ENCODE measurements at places on chromosomes 12 and 14. TPM values are rescaled to one million over a fixed set of nuclear protein-coding genes. Genes with fewer than 3 reads are reported as not detected.
A peak's percentile ranks its signal among the peaks of the same experiment; 100 is the strongest.

Gene GRIP1
- 10.1 TPM for total RNA-seq

DNA sequence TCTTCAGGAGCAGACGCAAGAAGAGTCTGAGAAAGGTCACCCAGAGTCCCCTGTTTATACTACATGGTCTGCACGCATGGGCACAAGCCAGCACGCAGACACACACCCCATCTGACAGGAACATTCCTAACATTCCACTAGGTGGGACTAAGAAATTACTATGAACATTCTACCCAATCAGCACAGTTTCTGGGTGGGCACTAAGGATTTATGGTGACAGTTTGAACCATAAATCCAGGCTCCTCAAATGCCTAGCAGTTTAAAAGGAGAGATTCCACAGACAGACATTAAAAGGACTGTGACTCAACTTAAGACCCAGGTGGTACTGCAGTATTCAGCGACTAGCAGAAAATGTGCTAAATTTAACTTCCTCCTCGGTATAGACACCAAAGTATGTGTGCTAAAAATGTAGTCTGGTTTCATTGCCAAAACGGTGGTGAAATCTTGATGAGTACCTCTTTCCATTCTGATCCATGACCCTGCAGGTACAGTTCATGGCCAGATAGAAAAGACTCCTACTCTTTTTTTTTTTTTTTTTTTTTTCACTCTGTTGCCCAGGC lies 16.2 kb downstream of the ABHD4 start:
- DNase-seq: no peak

Gene ARHGDIB
- 32.4 TPM for total RNA-seq

GRCh38 chr14:100714258-100714892 lies 12.3 kb upstream of the DLK1 start:
- DNase-seq: no peak

- no peak for DNase-seq
These were observed 117.0 kb downstream of the NTN4 start for GRCh38 chr12:95673576-95673975.

DNA sequence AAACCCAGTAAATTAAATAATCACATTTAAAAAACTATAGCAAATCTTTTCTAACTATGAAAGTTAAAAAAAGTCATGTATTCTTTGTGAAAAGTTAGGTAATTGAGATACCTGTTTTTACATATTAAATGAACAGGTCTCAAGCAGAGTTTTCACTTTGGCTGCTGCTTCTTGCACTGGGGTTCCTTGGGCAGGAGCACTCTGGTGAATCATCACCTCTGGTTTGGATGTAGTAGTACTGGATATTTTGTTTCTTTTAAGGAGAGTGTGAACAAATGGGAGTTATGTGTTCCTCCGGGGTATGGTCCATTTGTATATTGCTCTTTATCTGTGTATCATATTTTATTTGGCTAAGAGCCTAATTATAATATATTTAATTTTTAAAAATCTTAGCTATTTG lies 82.7 kb downstream of the FUT8 start:
- DNase-seq: no peak

- DNase-seq: no peak
These were observed 92.0 kb downstream of the EMP1 start for GRCh38 chr12:13288501-13288900.

Gene CNTN1
- total RNA-seq: 44.1 TPM

- peak; percentile 52 for DNase-seq
These were observed 199.5 kb upstream of the CAND1 start for GRCh38 chr12:67069451-67070306.

Gene GARIN6
- not detected for total RNA-seq

GRCh38 chr12:93802698-93803423 lies 125.7 kb downstream of the CRADD start:
- DNase-seq: no peak

GRCh38 chr14:52115286-52115685 lies 46.4 kb upstream of the NID2 start:
- DNase-seq: no peak

Gene COQ5
- total RNA-seq: 22.1 TPM

Gene BICDL1
- 0.40 TPM for total RNA-seq

Gene LRP1-AS
- total RNA-seq: not detected

Gene NUAK1
- total RNA-seq: 2.8 TPM

Gene PITPNM2
- 54.0 TPM for total RNA-seq

DNA sequence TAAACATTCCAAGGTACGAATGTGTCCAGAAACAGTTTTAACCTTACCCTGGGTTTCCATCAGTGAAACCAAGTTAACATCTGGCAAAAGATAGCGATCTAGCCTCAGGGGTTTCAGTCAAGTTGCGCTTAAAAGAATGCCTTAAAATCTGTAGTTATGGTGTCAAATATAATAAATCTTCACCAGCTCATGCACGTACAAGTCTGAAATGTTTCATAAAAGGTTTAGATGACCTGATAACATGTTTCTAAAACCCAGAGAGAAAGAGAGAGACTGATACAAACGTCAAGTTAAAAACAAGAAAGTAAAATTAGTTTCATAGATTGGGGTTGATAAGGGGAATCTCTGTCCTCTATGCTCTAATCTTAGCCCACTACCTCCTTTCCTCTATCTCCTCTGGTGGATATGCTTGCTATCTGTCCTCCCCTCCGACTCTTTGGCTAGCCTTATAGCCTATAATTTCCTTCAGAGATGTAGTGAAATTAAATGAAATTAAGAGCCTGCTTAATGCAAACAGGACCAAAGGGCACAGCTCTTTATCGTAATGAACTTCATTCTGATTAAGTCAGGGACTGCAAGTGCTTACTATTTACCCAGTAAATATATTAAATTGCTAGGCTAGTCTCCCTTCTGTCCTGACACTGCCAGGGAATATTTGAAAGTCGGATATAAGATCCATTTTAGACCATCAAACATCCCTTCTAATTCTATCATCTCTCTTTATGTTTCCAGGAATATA lies 18.4 kb upstream of the FOS start:
- DNase-seq: no peak

Gene PLD4
- total RNA-seq: 3.2 TPM

- no peak for DNase-seq
These were observed 20.3 kb downstream of the MED13L start for GRCh38 chr12:116257215-116257614.

- DNase-seq: no peak
These were observed 104.5 kb downstream of the TGFB3 start for GRCh38 chr14:75877292-75877691.

DNA sequence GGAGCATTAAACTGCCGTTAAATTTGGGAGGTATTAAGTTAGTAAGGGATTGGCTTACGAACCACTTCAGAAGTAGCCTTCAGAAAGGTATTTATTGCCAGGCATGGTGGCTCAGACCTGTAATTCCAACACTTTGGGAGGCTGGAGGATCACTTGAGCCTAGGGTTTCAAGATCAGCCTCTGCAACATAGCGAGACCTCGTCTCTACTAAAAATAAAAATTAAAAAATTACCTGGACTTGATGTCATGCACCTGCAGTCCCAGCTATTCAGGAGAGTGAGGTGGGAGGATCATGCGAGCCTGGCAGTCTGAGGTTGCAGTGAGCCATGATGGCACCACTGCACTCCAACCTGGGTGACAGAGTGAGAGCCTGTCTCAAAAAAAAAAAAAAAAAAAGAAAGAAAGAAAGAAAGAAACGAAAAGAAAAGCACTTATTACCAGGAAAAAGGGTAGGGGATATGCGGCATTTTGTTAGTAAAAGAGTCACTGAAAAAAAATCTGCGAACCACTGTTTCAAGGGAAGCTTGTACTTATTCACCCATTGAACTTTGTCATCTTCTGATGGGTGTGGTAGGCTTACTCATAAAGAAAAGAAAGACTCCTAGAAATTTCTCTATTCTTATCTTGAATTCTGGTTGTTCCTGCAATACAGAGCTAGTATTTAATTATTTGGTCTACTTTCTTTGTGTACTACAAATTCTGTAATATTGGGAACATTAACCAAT lies 33.6 kb upstream of the PLEKHA5 start:
- no peak for DNase-seq

DNA sequence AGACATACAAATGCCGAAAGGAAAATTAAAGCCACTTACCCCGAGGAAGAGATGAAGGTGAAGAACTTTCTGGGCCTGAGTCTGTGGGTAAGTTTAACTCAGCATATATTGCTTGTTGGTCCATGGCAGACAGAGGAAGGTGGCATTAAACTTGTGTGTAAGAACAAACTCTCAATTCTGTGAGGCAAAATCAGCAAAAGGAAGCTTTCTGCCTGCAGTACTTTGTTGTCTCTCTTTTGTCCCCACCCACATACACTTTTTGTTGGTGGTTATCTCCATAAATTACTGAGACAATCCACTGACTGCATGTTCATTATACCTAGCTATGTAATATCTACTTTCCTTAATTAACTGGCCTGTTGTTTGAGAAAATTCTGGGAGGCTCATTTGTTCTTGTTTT lies at the start of gene KLRB1:
KLRB1 (minus strand) TSS at position 201 of the 400 bp plus-strand sequence; CDS start at position 124, 77 bp downstream.
- no peak for DNase-seq

Data from ovary (tissue), 10 donors.